ENCODE measurements at places on chromosomes 12 and 14. TPM values are rescaled to one million over a fixed set of nuclear protein-coding genes. Genes with fewer than 3 reads are reported as not detected.

OR6C65 gene
- not detected for total RNA-seq

GLS2 gene
- not detected for total RNA-seq

ANKRD33 gene
- total RNA-seq: not detected

NANOG gene
- total RNA-seq: not detected

ANG gene
- 6.1 TPM for total RNA-seq

RPL10L gene
- total RNA-seq: not detected

DCN gene
- total RNA-seq: 0.44 TPM

KRT5 gene
- not detected for total RNA-seq

GUCY2C gene
- total RNA-seq: not detected

FAR2 gene
- total RNA-seq: 38.8 TPM

C1S gene
- 0.27 TPM for total RNA-seq

C1QL4 gene
- not detected for total RNA-seq

RPGRIP1 gene
- 0.05 TPM for total RNA-seq

KRT75 gene
- not detected for total RNA-seq

KLRB1 gene
- total RNA-seq: not detected

CLEC1A gene
- 21.0 TPM for total RNA-seq

SLC4A8 gene
- 1.2 TPM for total RNA-seq

ACSM4 gene
- total RNA-seq: not detected

KRT79 gene
- total RNA-seq: not detected

APOF gene
- not detected for total RNA-seq

AKAP3 gene
- total RNA-seq: 1.3 TPM

PIK3C2G gene
- 0.25 TPM for total RNA-seq

PPP1R36 gene
- total RNA-seq: not detected

ADSS1 gene
- 0.47 TPM for total RNA-seq

GALNT16 gene
- 0.34 TPM for total RNA-seq

TRIAP1 gene
- 81.4 TPM for total RNA-seq

SMIM41 gene
- total RNA-seq: not detected

ISM2 gene
- 0.07 TPM for total RNA-seq

PLCZ1 gene
- total RNA-seq: not detected

POTEG gene
- total RNA-seq: not detected

STAB2 gene
- total RNA-seq: not detected

SLC25A21 gene
- 0.84 TPM for total RNA-seq

BEGAIN gene
- 0.20 TPM for total RNA-seq

MUCL1 gene
- not detected for total RNA-seq

STAC3 gene
- total RNA-seq: not detected

KRT83 gene
- total RNA-seq: not detected

DNAL1 gene
- 10.7 TPM for total RNA-seq

UNC79 gene
- total RNA-seq: not detected

DBX2 gene
- not detected for total RNA-seq

IFT43 gene
- total RNA-seq: 18.2 TPM

RERG gene
- total RNA-seq: not detected

SLC35F4 gene
- not detected for total RNA-seq

KRT72 gene
- not detected for total RNA-seq

STYK1 gene
- 7.3 TPM for total RNA-seq

RDH16 gene
- not detected for total RNA-seq

PMCH gene
- not detected for total RNA-seq

CLEC1B gene
- total RNA-seq: not detected

PROX2 gene
- total RNA-seq: not detected

All from mammary microvascular endothelial cell (primary cell).